CD14-positive monocyte (primary cell): ENCODE measurements at places on chromosomes 3 and 15.

GRCh38 chr15:100048736-100049135 lies 293.0 kb downstream of the ADAMTS17 start:
- no peak for DNase-seq

GRCh38 chr3:127870156-127870555 lies 44.9 kb upstream of the KBTBD12 start:
- no peak for DNase-seq

GRCh38 chr15:69700380-69700779 lies 247.8 kb downstream of the RPLP1 start:
- DNase-seq: no peak

GRCh38 chr3:11306817-11307589 lies 34.8 kb downstream of the ATG7 start:
- no peak for DNase-seq

GRCh38 chr3:67018789-67019526 lies 20.9 kb downstream of the KBTBD8 start:
- DNase-seq: no peak

DNA sequence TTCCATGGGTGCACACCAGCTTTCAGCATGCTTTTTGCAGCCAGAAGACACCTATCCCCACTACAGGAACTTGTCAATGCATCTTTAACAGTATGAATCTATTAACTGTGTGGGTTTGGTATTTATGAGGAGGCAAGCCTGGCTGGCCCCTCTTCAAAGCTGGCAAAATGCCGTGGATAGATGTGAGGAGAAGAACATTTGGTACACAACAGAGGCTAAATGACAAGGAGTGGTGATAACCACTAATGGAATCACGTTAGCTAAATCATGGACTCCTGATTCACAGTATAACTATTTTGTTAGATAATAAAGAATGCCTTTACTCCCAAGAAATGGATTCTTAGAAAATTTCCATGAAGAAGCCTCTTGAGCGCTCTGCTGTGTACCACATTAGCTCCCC lies 187.2 kb downstream of the CLSTN2 start:
- DNase-seq: no peak

DNA sequence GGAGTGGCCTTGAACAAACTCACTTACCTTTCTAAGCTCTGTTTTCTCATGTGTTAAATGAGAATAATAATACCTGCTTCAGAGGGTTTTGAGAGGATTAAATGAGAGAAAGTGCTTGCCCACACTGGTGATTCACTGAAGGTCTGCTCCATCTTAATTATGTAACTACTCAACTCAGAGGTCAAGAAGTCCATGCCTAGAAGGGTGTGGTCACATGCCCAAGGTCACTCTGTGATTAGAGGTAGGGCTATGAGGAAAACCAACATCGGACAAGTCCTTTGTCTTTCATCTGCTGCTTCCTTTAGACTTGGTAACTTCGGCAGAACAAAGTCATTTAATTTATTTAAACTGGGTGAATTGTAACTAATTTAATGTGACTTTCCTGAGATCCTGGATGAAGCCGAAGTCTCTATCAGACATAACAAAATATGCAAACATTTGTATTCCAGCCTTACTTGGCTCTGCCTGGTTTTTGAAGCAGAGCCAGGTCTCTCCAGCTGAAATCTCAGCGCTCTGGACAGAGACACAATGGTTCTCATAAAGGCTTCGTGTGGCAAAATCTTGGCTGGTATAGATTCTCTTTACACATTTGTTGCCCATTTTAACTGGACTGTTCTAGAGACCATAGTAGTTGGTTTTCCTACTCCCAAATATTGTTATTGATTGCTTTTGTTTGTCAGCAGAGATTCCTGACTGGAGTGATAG lies 3.0 kb downstream of the CHRNA7 start:
- DNase-seq: no peak

DNA sequence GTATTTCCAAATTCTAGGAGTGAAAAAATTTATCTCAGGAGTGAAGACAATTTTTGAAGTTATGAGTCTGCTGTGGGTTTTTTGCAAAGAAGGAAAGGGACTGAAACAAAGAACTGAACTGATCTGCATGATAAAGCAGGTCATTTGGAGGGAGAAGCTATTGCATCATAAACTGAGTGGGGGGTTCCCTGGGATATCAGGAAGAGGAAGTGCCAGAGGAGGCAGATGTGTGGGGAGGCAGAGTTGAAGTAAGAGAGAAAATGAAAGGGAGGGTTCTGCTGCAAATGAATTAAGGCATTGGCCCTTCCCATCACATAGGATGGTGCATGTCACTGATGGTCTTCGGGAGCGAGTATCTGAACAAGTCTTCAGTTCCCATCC lies 379.2 kb downstream of the VPS13C start:
- no peak for DNase-seq

- no peak for DNase-seq
These were observed 604.1 kb downstream of the EDEM1 start for GRCh38 chr3:5791558-5791957.

- no peak for DNase-seq
These were observed 98.7 kb downstream of the PLCH1 start for GRCh38 chr3:155646128-155646527.

GRCh38 chr15:29534378-29534777 lies 264.8 kb upstream of the NSMCE3 start:
- DNase-seq: no peak

GRCh38 chr15:95604634-95605036 lies 725.9 kb upstream of the NR2F2 start:
- DNase-seq: no peak

DNA sequence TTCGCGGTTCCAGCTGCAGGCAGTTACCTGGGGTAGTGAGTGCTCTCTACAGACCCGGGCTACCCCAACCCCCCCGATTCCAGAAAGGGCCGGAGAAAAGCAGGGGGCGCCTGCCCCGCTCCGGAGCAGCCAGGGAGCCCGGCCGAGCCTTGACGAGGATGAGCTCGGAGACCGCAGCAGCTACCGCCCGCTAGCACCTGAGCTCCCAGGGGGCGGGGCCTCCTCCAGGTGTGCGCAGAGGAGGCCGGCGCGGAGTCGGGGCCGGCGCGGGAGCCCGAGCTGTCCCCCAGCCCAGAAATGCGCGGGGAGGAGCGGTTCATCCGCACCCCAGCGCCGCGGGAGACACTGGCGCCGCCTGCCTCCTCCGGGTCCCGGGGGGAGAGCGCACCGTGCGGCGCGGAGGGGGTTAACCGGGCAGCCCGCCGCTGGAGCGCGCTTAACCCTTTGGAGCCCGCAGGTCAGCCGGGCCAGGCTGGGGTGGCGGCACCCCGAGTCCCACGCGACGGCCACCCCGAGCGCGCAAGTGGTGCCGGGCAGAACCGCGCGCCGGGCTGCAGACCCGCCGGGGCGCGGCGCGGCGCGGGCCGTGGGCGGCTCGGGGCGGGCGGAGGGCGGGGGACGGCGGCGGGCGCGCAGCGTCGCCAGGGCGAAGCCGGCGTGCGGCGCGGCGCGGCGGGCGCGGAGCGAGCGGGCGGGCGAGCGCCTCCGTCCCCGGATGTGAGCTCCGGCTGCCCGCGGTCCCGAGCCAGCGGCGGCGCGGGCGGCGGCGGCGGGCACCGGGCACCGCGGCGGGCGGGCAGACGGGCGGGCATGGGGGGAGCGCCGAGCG lies at the start of gene CACNA1D:
CACNA1D (plus strand) TSS at position 649 of the 829 bp plus-strand sequence. CDS start 556 bp downstream, outside the sequence.
- DNase-seq: no peak

- no peak for DNase-seq
These were observed 60.9 kb upstream of the PYGO1 start for GRCh38 chr15:55649058-55649423.

- DNase-seq: no peak
These were observed 24.2 kb upstream of the NR2F2 start for GRCh38 chr15:96306321-96306720.

GRCh38 chr15:96774216-96774615 lies 443.7 kb downstream of the NR2F2 start:
- no peak for DNase-seq

- DNase-seq: no peak
These were observed 50.6 kb downstream of the CMTM6 start for GRCh38 chr3:32452009-32452408.

- DNase-seq: no peak
These were observed 1.3 kb downstream of the MYRIP start for GRCh38 chr3:39810647-39811161.

GRCh38 chr3:164521139-164521538 lies 557.2 kb downstream of the SI start:
- DNase-seq: no peak

DNA sequence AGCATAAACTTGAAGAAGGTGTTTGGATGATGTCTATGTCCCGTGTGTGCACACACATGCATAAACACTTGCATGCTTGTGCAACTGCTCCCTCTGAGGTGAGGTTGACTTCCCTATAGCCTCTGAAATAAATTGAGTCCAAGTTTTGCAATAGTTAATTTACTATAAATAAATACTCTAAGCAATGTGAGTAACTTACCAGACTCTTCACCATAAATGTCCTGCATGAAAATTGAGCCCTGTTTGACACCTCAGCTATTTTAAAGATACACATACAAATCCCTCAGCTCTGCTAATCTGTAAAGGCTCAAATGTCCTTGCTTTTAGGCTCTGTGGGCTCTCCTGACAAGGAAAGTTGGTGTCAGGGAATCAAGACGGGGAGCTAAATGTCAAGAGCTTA lies 37.1 kb downstream of the GJD2 start:
- no peak for DNase-seq

- DNase-seq: no peak
These were observed 224.4 kb downstream of the THRB start for GRCh38 chr3:24270204-24270691.

DNA sequence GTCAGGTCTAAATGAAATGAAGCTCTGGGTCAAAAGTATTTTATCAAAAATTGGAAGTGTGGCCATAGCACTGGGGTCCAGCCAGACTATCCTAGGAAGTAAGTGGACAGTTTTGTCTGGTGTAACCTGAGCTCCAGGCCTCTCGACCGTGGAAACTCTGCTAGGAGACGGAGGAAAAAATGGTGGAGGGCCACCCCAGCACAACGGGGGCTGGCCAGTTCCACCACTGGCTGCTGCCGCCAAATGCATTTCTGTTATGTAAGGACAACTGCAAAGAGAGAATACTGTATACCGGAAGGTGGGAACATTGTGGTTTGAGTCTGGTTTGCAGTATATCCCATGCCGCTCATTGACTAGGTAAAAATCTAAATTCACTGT lies 235.7 kb downstream of the GREM1 start:
- DNase-seq: no peak

GRCh38 chr3:65231544-65231943 lies 543.7 kb upstream of the ADAMTS9 start:
- no peak for DNase-seq

DNA sequence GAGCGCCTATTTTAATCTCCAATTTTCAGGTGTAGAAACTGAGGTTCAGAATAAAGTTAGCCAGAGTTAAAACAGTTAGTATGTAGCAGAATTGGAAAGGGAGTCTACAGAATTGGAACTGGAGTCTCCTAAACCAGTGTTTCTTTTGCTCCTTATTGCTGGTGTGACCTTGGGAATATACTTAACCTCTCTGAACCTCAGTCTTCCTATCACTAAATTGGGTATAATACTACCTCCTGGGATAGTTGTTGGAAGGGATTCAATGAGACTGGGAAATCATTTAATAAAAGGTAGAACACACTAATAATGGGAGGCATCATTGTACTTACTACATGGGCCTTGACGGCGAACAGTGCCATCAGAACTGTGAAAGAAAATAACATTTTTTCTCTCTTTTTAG lies 55.1 kb downstream of the LPP start:
- DNase-seq: no peak

- no peak for DNase-seq
These were observed 10.3 kb upstream of the HMCES start for GRCh38 chr3:129268396-129268795.

DNA sequence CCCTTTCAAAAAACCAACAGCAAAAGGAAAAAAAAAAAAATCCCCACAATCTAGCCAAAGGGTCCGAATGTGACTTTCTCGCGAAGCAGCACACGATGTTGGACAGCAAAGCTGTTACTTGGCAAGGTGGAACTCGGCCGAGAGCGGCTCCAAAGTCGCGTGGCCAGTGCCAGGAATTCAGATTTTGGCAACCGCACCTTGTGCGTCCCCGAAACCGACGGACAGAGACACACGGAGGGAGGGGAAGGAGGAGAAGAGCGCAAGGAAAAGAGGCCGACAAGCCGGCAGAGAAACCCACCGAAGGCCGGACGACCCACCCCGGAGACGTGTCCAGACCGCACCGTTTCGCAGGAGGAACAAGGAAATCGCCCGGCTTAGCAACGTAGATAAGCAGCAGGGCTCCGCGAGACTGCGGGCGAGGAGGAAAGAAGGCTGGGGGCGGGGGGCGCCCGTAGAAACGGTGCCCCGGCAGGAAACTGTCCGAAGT lies 517.3 kb downstream of the MECOM start:
- DNase-seq: peak; percentile 36

DNA sequence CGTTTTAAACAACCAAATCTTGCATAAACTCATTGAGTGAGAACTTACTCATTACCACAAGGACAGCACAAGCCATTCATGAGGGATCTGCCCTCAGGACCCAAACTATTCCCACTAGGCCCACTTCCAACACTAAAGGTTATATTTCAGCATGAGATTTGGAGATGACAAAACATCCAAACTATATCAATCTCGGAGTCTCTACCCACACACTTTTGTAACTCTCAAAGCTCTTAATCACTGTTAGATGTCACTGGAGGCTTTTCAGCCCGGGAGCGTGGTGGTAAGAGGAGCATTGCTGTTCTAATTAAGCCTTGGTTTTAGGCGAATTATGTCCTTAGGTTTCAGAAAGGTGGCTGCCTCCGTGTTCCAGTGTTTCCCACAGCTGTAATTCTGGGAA lies 86.3 kb downstream of the CNTN6 start:
- DNase-seq: no peak
